ENCODE measurements at places on chromosomes 16 and 17.
A peak's percentile ranks its signal among the peaks of the same experiment; 100 is the strongest.

DNA sequence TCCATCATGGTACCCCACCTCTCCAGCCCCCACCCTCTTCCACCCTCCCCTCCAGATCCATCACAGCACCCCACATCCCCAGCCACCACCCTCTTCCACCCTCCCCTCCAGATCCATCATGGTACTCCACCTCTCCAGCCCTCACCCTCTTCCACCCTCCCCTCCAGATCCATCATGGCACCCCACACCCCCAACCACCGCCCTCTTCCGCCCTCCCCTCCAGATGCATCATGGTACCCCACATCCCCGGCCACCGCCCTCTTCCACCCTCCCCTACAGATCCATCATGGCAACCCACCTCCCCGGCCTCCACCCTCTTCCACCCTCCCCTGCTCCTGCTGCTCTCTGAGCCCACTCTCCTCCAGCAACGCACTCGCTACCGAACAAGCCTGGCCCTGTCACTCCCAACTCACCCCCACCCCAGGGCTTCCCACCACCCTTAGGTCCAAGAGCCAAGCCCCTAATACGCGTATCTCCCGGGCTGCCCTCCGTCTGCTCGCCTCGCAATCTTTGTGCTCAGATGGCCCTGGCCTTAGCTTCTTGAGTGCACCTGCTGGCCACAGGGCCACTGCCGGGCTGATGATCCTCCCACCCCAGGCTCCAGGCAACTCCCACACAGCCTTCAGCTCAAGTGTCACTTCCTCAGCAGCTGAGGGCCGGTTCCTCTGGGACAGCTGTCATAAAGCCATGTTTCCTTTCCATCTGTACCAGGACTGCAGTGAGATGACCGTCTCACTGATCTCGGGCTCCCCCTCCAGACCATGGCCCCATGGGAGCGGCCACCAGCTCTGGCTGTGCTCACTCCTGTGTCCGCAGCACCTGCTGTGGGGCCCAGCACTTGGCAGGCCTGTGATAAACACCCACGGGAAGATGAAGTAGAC lies 25.5 kb downstream of the KDM8 start:
- no peak overlapping the region for H3K27ac ChIP-seq
- H3K4me3 ChIP-seq: no peak overlapping the region
- H3K27me3 ChIP-seq: no peaks in the 10 kb centered on the region
- DNase-seq: no peak
- peaks cover 44% of the 10 kb centered on the region for H3K36me3 ChIP-seq

- no peaks in the 10 kb centered on the region for H3K27me3 ChIP-seq
- H3K36me3 ChIP-seq: peaks cover 8% of the 10 kb centered on the region
- no peak overlapping the region for H3K4me3 ChIP-seq
Measured at GRCh38 chr16:83813823-83814658, 6.3 kb downstream of the HSBP1 start.

- peaks cover 33% of the 10 kb centered on the region for H3K27me3 ChIP-seq
- H3K27ac ChIP-seq: no peak overlapping the region
- no peaks in the 10 kb centered on the region for H3K4me1 ChIP-seq
- DNase-seq: no peak
- no peaks in the 10 kb centered on the region for H3K36me3 ChIP-seq
- H3K4me3 ChIP-seq: no peak overlapping the region
Measured at GRCh38 chr17:36842963-36843558, 94.2 kb upstream of the LHX1 start.

- DNase-seq: no peak
- no peak overlapping the region for H3K4me3 ChIP-seq
- H3K4me1 ChIP-seq: peaks cover 53% of the 10 kb centered on the region
Measured at GRCh38 chr17:80751070-80751945, 206.7 kb downstream of the RPTOR start.

DNA sequence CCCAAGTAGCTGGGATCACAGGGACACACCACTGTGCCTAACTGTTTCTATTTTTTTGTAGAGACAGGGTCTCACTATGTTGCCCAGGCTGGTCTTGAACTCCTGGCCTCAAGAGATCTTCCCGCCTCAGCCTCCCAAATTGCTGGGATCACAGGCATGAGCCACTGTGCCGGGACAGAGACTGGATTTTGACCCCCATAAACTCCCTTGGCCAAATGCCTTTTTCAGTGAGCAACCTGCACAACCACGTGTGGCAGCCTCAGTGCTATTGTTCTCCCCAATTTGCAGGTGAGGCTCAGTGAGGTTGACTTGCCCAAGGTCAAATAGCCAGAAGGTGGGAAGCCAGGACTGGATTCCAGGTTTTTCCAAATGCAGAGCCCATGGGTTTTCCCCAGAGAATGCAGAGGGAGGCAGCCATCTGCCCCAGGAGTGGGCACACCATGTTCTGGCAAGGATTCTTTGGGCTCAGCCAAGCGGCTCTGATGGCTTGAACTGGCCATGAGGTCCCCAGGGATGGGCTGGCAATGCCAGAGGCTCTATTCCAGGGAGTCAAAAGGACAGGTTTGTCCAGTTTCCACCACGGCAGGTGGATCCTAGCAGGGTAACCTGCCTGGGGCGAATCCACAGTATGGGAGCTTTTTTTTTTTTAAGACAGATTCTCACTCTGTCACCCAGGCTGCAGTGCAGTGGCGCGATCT lies 1.8 kb downstream of the IL27 start:
- peaks cover 17% of the 10 kb centered on the region for H3K4me1 ChIP-seq
- no peaks in the 10 kb centered on the region for H3K36me3 ChIP-seq
- H3K4me3 ChIP-seq: no peak overlapping the region
- H3K27ac ChIP-seq: no peak overlapping the region

- DNase-seq: no peak
- no peaks in the 10 kb centered on the region for H3K36me3 ChIP-seq
- H3K4me3 ChIP-seq: no peak overlapping the region
- H3K27ac ChIP-seq: no peak overlapping the region
Measured at GRCh38 chr16:79429381-79430190, 171.0 kb downstream of the MAF start.

DNA sequence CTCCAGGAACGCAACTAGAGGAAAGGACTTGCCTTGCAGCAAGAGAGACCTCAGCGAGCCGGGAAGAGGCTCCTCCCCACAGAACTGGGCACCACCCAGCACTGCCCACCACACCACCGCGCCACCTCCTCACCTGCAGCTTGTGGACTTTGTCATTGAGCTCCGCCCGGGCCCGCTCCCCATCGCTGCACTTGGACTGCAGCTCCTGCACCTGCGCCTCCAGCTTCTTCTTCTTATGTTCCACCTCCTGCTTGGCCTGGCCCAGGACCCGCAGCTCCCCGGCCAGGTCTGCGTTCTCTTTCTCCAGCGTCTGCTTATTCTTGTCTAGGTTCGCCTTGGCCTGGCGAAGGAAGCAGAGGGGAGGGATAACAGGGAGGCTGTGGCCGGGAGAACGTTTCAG lies 76.7 kb downstream of the NDE1 start:
- no peaks in the 10 kb centered on the region for H3K27me3 ChIP-seq
- H3K4me3 ChIP-seq: no peak overlapping the region
- no peak for DNase-seq
- H3K4me1 ChIP-seq: no peaks in the 10 kb centered on the region
- peaks cover 17% of the 10 kb centered on the region for H3K36me3 ChIP-seq
- no peak overlapping the region for H3K27ac ChIP-seq

DNA sequence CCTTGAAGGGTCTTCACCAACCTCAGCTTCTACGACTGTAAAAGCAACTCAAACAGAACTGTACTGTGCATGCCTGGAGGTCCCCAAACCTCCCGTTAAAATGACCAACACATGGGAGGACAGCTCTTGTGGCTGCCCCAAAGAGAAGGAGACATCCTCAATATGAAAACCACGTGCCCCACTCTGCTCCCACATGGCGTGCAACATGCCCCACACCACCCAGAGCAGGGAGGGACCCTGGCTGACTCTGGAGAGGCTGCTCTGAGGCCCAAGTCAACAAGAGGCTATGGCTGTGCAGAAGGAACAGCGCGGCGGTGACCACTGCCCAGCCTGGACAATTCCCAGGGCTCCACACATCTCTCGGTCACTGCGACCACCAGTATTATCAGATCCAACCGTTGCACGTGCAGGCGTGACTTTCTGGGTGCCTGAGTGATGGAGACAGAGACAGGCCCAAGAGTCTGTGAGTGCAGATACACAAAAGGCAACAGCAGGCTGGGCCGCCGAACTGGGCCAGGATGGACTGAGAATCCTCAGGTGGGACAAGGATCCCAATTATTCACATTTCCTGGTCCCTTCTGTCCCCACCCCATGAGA lies 1.4 kb downstream of the PLD6 start:
- peak overlapping the region; percentile 94 for H3K4me3 ChIP-seq
- DNase-seq: no peak
- no peaks in the 10 kb centered on the region for H3K27me3 ChIP-seq

- no peaks in the 10 kb centered on the region for H3K36me3 ChIP-seq
- H3K27ac ChIP-seq: no peak overlapping the region
- DNase-seq: no peak
- H3K27me3 ChIP-seq: peaks cover 14% of the 10 kb centered on the region
- no peaks in the 10 kb centered on the region for H3K4me1 ChIP-seq
Measured at GRCh38 chr17:55660178-55660886, 62.3 kb downstream of the TMEM100 start.

GRCh38 chr16:60304066-60304465 lies 1570.0 kb upstream of the GOT2 start:
- H3K4me1 ChIP-seq: no peaks in the 10 kb centered on the region
- no peaks in the 10 kb centered on the region for H3K27me3 ChIP-seq
- H3K36me3 ChIP-seq: no peaks in the 10 kb centered on the region
- DNase-seq: no peak

GRCh38 chr17:13784434-13785095 lies 182.8 kb upstream of the HS3ST3A1 start:
- H3K4me1 ChIP-seq: no peaks in the 10 kb centered on the region
- H3K27me3 ChIP-seq: no peaks in the 10 kb centered on the region

- no peaks in the 10 kb centered on the region for H3K4me1 ChIP-seq
- no peak for DNase-seq
- H3K4me3 ChIP-seq: no peak overlapping the region
- H3K27ac ChIP-seq: no peak overlapping the region
- H3K36me3 ChIP-seq: no peaks in the 10 kb centered on the region
Measured at GRCh38 chr17:78449983-78450595, 71.6 kb downstream of the PGS1 start.

- H3K4me3 ChIP-seq: no peak overlapping the region
- no peak overlapping the region for H3K27ac ChIP-seq
- no peaks in the 10 kb centered on the region for H3K4me1 ChIP-seq
- no peaks in the 10 kb centered on the region for H3K27me3 ChIP-seq
Measured at GRCh38 chr17:19737305-19738072, 10.6 kb downstream of the ALDH3A1 start.

DNA sequence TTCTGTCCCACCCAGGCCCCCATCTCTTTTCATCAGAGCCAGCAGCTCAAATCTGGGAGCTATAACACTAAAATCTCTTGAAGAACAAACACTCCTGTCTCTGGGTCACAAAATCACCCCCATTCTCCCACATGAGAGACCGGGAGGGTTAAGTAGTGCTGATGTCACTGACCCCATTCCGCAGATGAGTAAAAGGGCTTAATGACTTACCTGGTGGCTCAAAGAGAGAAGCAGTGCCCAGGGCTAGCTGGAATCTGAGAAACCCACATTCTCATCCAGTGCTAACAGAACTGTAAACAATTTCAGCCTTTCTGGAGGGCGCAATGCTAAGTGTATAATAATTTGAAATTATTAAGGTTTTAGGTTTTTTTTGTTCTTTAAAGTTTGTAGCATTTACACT lies 26.3 kb upstream of the LHX1 start:
- DNase-seq: no peak
- no peaks in the 10 kb centered on the region for H3K36me3 ChIP-seq
- H3K27me3 ChIP-seq: peaks cover 16% of the 10 kb centered on the region
- no peaks in the 10 kb centered on the region for H3K4me1 ChIP-seq
- H3K27ac ChIP-seq: no peak overlapping the region

GRCh38 chr17:72236980-72237633 lies 116.3 kb downstream of the SOX9 start:
- no peak overlapping the region for H3K4me3 ChIP-seq
- DNase-seq: no peak
- no peaks in the 10 kb centered on the region for H3K36me3 ChIP-seq

- H3K4me3 ChIP-seq: no peak overlapping the region
- no peaks in the 10 kb centered on the region for H3K27me3 ChIP-seq
Measured at GRCh38 chr17:75570034-75570676, 17.4 kb upstream of the MYO15B start.

GRCh38 chr16:4214215-4214621 lies 27.7 kb downstream of the SRL start:
- DNase-seq: no peak
- H3K27me3 ChIP-seq: no peaks in the 10 kb centered on the region
- no peak overlapping the region for H3K4me3 ChIP-seq
- H3K27ac ChIP-seq: no peak overlapping the region
- no peaks in the 10 kb centered on the region for H3K4me1 ChIP-seq

DNA sequence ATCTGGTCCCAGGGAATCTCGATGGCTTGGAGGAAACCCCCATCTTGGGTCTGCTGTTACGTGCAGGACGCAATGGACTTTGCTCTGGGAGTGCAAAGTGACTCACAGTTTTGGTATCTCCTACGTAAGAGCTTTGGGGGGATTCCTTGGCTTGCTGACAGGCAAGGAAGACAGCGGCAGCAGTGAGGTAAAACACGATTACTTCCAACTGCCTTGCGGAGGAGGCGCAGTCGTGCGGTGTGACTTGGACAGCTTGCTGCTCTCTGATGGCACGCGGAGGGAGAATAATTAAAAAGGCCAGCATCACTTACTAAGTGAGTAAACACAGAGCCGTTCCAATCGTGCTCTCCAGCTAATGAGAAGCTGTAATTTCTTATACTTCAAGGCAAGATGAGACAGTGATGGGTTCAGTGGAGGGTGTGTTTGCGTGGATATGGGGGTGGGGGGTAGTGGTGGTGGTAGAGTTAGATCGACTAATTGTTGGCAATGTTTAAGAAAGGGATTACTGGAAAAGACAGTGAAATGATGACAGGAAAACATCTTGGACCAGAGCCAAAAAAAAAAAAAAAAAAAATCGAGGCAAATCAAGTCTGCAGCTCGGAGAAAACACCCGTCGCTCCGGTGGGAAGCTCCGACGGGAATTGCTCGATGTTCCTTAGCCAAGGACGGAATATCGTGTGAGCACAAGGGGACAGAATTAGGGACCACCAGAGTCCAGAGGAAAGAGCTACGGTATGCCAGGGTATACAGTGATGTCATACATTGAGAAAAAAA lies 184.8 kb upstream of the ZFHX3 start:
- no peaks in the 10 kb centered on the region for H3K4me1 ChIP-seq
- DNase-seq: no peak
- H3K27me3 ChIP-seq: no peaks in the 10 kb centered on the region
- H3K4me3 ChIP-seq: no peak overlapping the region
- H3K27ac ChIP-seq: no peak overlapping the region

GRCh38 chr17:37176723-37177122 lies 199.1 kb upstream of the C17orf78 start:
- H3K27ac ChIP-seq: no peak overlapping the region
- H3K36me3 ChIP-seq: peaks cover 49% of the 10 kb centered on the region
- H3K27me3 ChIP-seq: no peaks in the 10 kb centered on the region
- DNase-seq: no peak
- no peaks in the 10 kb centered on the region for H3K4me1 ChIP-seq

- H3K4me1 ChIP-seq: peaks cover 33% of the 10 kb centered on the region
- DNase-seq: peak; percentile 96
- peak overlapping the region; percentile 84 for H3K27ac ChIP-seq
Measured at GRCh38 chr17:75113798-75114551, 4.2 kb downstream of the ARMC7 start.
